Activated naive CD4-positive, alpha-beta T cell treated with Interleukin-2 at 50 U/mL for 16 hours (primary cell): ENCODE measurements at places on chromosomes 6 and 20.

DNA sequence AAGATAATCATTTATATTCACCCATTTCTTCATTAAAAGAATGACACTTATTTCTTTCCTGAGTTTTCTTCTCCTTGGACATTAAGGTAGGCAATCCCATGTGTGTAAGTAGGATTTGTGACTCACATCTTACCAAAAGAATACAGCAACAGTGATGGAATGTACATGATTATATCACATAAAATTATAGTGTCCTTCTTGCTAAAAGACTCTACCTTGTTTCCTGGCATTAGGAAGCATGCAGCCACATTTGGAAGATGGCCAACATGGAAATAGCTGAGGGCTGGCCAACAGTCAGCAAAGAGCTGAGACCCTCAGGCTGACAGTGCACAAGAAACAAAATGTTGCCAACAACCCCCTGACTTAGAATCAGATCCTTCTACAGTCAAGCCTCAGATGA is 327.9 kb upstream of the MARCKS start:
- DNase-seq, result no peak

GRCh38 chr6:71072508-71072907 is 115.6 kb upstream of the B3GAT2 start:
- no peak for DNase-seq

GRCh38 chr20:3614466-3614865 is 48.7 kb downstream of the GFRA4 start:
- no peak for DNase-seq

GRCh38 chr20:22576733-22577514 is 7.4 kb downstream of the FOXA2 start:
- no peak for DNase-seq

DNA sequence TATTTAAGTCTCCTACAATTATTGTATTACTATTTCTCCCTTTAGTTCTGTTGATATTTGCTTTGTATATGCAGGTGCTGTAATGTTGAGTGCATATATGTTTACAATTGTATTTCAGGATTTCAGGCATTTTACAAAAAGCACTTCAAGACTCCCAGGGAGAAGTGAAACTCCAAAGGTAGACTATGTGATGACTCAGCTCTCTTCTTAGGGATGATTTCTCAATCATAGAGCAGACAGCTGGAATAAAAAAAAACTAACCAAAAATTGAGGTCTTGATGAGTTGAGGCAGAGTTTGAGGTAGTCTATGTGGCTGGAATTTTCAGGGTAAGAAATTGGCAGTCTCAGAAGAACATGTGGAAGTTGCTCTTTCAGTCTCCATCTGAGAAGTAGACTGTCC is 786.1 kb downstream of the TFAP2A start:
- DNase-seq, result no peak

DNA sequence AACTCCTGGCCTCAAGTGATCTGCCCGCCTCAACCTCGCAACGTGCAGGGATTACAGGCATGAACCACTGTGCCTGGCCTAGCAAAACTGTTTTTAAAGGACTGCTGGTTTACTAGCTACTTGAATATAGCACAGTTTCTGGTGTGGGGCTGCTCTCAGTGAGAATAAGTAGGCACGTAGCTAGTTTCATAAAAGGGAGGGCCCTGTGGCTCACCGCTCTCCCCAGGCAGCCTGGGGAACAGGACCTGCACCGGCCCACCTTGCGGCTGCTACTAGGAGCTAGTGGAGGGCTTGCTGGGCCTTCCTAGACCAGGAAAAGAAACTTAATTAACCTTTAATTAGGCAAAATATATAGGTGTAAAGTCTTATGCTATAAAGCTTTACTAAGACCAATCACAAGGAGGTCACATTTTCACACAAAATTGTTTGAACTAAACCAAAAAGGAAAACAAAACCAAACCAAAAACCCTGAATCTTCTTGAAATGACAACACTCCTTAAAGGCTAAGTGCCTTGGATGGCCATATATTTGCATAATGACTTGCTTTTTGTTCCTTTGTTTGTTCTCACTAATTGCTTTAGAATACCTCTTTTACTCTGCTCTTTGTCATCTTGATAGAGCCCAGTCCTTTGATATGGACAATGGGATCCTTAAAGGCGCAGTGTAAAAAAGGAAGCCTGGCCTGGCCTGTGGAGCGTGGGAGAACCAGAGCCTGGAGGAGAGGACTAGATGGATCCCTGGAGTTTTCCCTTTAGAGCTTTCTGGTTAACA is 69.5 kb upstream of the SAMD5 start:
- DNase-seq, result no peak

GRCh38 chr6:138795809-138796603 is at the start of gene ECT2L:
ECT2L (plus strand) TSS chr6:138796087; CDS start chr6:138813275, 17,188 bp downstream.
- DNase-seq, result no peak

DNA sequence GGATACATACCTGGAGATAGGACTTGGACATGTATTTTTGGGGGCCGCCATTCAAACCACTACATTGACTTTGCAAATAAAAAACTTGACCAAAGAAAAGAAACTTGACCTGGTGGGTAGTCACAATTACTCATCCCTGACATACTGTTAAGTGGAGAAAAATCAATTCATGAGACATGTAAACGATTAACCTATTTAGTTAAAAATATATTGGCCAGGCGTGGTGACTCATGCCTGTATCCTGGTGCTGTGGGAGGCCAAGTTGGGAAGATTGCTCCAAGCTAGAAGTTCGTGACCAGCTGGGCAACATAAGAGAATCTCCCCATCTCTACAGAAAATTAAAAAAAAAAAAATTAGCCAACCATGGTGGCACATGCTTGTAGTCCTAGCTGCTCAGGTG is 2.5 kb upstream of the SRSF12 start:
- no peak for DNase-seq

DNA sequence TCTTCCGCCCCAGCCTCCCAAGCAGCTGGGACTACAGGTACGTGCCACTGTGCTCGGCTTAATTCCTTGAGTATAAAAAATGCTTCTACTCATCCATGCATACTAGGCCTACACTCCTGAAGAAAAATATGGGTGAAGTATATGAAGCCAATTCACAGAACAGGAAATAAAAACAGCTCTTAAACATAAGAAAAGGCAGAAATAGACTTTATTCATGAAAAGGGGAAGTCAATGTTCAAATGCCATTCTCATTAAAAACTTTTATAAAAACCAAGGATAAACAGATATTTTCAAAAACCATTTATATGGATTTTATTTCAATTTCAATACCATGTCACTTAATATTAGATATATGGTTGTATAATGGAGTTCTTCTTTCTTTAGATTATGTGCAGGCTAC is 18.3 kb downstream of the SERPINB9 start:
- no peak for DNase-seq

DNA sequence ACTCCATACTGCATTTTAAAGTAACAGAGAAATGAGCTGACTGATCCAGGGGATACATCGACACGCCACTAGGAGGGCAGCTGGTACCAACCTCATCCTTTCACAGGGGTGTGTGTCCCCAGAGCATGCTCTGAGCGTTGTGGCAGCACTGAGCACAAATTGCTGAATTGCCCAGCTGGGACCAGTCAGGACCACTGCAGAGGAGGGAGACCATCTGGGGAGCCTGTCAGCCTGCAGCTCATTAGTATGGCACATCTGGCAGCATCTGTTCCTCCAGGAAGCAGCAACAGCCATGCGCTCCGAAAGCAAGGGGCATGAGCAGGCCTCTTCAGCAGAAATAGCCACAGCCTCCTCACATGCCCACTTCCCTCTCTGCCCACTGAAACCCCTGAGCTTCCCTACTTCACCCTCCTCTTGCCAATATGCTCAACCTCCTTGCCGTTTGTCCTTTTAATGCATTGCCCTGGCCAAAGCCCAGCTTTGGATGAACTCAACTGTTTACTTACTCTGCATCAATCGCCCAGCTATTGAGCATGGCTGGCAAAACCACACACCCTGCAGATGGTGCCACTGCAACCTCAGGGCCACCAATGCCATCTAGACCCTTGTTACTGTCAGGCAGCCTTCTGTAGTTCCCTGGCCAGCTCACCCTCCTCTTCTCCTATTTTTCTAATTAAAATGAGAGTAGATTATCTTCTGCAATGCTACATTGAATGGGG is 77.6 kb upstream of the NEDD9 start:
- no peak for DNase-seq

DNA sequence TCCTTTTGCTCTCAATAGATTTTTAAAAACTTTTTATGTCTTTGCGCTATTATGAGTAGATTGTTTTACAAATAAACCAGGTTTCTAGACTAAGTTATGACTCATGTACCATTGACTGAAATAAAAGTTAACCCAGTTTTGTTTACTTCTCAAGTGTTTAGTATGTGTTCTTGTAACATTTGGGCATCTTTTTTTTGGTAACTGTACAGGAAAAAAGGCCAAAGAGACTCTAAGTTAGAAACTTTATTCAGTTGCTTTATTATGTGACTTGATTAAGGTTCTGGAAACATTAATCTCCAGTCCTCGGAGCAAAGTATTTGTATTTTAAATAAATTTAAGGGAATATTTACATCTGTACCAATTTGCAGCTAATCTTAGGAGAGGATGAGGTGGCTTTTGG is 2.9 kb downstream of the NKAIN2 start:
- DNase-seq, result no peak

- no peak for DNase-seq
These were observed 86.9 kb downstream of the SNX5 start for GRCh38 chr20:17881741-17882064.

DNA sequence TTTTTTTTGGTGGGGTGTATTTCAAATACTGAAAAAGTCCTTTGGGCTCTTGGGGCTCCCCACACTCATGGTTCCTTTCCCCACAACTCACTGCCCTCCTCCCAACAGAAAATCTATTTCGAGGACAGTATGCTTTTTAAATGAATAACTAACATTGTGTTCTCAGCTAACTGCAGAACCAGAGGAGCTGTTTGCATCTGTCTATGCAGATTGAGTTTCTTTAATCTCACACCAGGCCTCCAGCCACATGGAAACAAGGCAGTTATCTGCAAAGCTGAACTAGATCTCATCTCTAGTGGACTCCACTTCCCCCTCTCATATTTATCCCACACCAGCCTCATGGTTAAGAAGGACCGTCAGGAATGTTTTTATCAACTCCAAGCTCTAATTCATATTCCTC is 955.1 kb downstream of the KIF16B start:
- no peak for DNase-seq

DNA sequence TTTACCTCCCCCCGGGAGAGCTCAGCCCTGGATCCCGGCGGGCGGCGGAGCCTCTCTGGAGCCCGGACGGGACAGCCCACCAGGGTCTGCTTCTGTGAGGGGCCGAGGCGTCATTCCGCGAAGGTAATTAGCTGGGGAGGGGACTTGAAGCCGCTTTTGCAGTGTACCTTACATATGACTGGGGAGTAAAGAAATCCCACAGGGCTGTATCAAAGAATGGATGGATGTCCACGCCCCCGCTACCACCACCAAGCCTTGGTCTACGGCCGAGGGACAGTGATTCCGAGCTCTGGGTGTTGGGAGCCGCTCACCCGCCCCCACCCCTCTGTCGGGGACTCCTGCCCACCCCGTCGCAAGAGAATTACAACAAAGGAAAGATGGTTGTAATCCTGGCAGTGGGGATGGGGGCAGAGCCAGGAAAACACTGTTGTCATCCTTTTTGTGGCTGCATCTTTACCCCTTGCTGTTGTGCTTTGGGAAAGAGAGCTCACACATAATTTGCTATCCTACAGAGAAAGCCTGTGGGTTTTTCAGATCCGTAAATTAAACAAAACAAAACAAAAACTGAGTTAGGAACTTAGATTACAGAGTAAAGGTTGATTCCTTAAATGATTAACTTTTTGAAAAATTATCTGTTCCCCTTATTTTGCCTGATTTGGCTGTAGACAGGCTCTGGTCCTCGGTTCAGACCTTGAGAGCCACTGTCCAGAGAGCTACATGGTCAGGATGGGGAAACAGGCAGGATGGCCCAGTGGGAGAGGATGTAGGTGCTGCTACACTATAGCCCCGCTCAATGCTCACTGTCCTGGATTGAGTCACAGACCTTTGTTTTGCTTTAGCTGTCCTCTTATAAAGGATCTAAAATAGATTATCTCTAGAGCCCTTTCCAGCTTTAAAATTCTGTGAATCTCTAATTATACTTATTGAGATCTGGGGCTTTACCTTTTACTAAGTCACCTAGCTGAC is 997 bp upstream of the FBXO30 start:
- DNase-seq, result no peak

DNA sequence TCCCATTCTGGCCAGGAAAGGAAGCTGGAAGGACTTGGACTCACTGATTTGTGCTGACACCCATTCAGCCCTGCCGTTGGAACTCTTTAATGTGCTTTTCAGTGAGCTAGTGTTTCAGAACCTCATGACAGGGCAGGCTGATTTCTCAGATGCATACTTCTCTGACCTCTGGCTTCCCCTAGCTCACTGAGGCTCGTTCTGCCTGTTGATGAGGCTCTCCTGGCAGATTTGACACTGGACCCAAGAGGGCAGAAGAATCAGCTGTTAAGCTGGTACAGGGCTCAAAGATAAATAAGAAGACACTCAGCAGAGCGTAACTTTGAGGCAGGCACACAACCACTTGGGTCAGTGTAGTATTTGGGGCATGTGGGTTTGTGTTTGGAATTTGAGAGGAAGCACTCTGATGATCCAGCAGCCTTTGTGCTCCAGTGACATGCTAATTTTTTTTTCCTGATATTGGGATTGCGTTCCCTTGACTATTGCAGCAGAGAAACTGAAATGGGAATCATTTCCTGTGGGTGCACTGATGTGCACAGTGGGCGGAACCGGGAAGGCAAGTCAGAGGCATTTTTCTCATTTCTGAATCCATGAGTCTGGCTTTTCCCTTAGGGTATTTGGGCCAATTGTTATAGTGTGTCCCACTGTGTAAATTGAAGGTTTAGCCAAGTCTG is 80.2 kb downstream of the CARMIL1 start:
- DNase-seq, result no peak

- DNase-seq, result no peak
These were observed 18.2 kb downstream of the TBC1D20 start for GRCh38 chr20:444117-444516.

GRCh38 chr6:43402820-43403219 is 24.5 kb upstream of the ABCC10 start:
- no peak for DNase-seq

- no peak for DNase-seq
These were observed 110.1 kb downstream of the IYD start for GRCh38 chr6:150478656-150479545.

DNA sequence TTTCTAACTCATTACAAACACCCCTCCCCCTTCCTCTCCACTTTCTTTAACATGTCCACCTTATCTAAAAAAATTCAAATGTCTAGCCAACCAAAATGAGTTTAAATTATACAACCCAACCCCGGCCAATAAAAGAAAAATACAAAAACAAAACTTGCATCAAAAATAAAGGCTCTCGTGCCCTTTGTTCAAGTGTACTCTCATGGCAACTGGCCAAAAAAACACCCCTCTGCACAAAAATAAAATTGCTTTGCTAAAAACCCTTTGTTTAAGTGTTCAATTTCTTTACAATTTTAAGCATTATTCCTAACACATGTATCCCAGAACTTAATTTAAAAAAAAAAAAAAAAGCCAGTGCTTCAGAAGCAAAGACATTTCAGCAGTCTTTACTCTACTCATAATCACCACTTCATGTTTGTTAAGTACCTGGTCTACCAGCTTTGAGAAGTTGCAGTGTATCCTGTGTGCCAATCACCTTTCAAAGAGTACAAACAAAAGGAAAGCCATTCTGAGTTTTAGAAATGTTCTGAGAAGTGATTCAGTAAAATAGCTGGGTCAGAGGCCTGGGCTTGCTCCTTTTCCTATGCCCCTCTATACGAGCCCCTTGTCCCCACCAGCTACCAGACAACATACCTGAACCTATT is 87.5 kb downstream of the MDN1 start:
- DNase-seq, result no peak
